ENCODE measurements at places on chromosomes 11 and 22. TPM values are rescaled to one million over a fixed set of nuclear protein-coding genes. Genes with fewer than 3 reads are reported as not detected.

OR51B2 gene
- total RNA-seq = not detected

SLC43A1 gene
- 1.00 TPM for total RNA-seq

H19 gene
- 6.5 TPM for total RNA-seq

VWCE gene
- 0.52 TPM for total RNA-seq

PGA3 gene
- total RNA-seq = not detected

DNA sequence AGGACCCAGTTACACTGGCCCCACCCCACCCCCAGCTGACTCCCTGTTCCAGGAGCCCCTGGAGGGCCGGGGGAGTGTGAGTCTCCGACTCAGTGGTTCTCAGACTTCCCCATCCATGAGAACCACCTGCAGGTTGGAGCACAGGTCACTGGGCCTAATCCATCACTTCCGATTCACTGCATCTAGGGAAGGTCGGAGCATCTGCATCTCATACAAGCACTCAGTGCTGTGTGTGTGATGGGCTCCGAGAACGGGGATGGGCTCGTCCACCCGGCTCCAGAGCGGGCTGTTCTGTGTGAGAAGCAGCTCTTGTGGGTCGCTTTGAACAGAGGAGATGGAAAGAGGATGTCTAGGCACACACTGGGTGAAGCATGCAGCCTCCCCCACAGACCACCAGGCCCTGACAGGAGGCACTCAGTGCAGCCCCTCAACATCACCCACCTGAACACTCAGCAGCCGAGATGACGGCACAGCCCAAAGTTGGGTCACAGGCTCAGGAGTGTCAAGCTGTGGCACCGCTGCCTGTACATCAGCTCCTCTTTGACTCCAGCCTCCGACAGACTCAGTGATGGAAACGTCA lies 541.4 kb downstream of the BRD1 start:
- peak; percentile 10 for ATAC-seq

SLC22A25 gene
- total RNA-seq = not detected

- no peak for ATAC-seq
Observed at GRCh38 chr22:37185646-37186227, 2.3 kb downstream of the C1QTNF6 start.

DNA sequence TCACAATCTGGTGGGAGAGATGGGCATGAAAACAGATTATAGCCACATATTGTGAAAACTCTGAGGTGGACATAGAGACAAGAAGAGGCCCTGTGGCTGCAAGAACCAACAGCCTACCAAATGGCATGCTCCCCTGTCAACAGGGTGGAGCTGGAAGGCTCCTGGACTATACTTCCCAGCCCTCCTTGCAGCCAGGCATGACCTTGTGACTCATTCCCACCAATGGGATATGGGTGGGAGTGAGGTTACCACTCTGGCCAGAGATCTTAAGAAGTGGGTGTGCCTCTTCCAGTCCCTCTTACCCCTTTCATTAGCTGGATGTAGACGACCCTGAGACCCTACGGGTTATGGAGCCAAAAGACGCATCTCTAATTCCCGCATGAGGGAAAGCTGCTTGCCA lies 126.4 kb upstream of the ZBED5 start:
- ATAC-seq = no peak

Data from esophagus mucosa (tissue), 1 donor.